Left colon (tissue), 2 donors: ENCODE measurements at places on chromosomes 12 and 14. TPM values are rescaled to one million over a fixed set of nuclear protein-coding genes. Genes with fewer than 3 reads are reported as not detected.

DNA sequence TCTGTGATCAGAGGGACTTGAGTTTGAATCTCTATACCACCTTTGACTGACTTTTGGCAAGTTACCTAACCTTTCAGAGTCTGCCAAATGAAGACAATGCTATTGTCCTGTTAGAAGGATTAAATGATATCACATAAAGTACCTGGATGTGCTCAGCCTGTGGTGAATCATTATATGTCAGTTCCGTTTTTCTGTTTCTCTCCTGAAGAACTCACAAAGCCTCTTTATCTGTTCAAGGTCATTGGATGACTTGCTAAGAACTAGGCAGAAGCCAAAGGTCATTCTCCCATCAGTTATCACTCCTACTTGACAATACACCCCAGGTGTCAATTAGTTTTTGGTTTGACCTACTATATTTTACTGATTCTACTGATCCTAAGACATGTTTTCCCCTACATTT is 174.6 kb downstream of the CACNA1C start:
- DNase-seq: no peak

DNA sequence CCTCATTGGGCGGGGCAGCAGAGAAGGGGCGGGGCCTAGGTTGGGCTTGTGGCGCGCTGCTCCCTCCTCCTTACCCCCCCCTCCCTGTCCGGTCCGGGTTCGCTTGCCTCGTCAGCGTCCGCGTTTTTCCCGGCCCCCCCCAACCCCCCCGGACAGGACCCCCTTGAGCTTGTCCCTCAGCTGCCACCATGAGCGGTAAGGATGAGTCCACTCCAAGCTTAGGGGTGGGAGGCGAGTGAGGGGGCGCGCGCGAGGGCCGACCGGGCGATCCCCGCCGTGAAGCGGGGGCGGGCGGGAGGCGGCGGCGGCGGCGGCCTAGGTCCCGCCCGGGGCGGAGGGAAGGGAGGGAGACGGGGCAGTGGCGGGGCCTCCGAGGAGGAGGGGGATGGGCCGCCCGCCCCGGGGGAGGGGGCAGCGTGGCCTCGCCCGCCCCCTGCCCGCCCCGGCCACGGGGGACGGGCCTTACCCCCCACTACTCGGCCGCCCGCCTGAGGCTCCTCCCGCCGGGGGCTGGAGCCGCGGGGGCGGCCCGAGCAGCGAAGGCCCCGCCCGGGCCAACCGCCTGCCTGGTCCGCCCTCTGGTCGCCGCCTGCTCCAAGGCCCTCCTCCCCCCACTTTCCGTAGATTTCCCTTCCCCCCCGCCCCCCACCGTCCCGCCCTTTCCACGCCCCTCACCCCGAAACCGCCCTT is at the start of gene SP1:
SP1 (plus strand) TSS at position 73 of the 690 bp plus-strand sequence; CDS start at position 189, 116 bp downstream.
- DNase-seq: peak; percentile 96

GRCh38 chr14:79997509-79998208 is 213.6 kb downstream of the DIO2 start:
- DNase-seq: no peak

Gene ARMH4
- total RNA-seq: 0.82 TPM

Gene DDX24
- total RNA-seq: 106 TPM

Gene SMIM41
- total RNA-seq: 0.31 TPM
